Activated CD8-positive, alpha-beta T cell treated with anti-CD3 and anti-CD28 coated beads, Interleukin-2, amount 10 ng/mL, durations not matched to agents 7 days and 5 days (primary cell): ENCODE measurements at places on chromosomes 7 and 10. TPM values are rescaled to one million over a fixed set of nuclear protein-coding genes. Genes with fewer than 3 reads are reported as not detected.
A peak's percentile ranks its signal among the peaks of the same experiment; 100 is the strongest.

GRCh38 chr10:20277820-20278219 lies 461.6 kb downstream of the PLXDC2 start:
- no peak for DNase-seq
- H3K27ac ChIP-seq: no peak overlapping the region
- H3K4me3 ChIP-seq: no peak overlapping the region
- no peaks in the 10 kb centered on the region for H3K27me3 ChIP-seq
- no peaks in the 10 kb centered on the region for H3K36me3 ChIP-seq
- H3K4me1 ChIP-seq: no peaks in the 10 kb centered on the region

DNA sequence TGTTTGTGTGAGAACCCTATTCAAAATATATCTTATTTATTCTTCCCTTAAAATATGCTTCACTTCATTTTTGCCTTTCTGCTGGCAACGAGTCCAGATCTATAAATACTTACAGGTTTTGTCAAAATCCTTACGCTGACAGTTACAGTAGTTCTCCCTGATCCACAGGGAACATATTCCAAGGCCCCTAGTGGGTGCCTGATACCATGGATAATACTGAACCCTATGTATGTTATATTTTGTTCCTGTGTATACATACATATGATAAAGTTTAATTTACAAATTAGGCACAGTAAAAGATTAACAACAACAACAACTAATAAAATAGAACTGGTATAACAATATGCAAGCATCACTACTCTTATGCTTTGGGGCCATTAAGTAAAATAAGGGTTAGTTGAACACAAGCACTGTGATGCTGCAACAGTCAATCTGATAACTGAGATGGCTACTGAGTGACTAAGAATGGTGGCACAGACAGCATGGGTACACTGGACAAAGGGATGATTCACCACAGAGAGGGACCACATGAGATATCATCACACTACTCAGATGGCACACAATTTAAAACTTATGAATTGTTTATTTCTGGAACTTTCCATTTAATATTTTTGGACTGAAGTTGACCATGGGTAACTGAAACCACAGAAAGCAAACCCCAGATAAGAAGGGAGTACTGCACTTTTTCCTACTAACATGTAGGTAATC lies 29.4 kb upstream of the PCGF5 start:
- DNase-seq: no peak
- no peak overlapping the region for H3K27ac ChIP-seq
- H3K4me1 ChIP-seq: peaks cover 36% of the 10 kb centered on the region
- no peak overlapping the region for H3K4me3 ChIP-seq
- H3K27me3 ChIP-seq: no peaks in the 10 kb centered on the region

- no peaks in the 10 kb centered on the region for H3K27me3 ChIP-seq
- H3K27ac ChIP-seq: no peak overlapping the region
- no peak overlapping the region for H3K4me3 ChIP-seq
- no peaks in the 10 kb centered on the region for H3K36me3 ChIP-seq
These were observed 46.2 kb upstream of the ZNF107 start for GRCh38 chr7:64619705-64620104.

GRCh38 chr7:5478568-5479430 lies 55.2 kb upstream of the TNRC18 start:
- no peak overlapping the region for H3K27ac ChIP-seq
- H3K4me3 ChIP-seq: no peak overlapping the region
- DNase-seq: no peak
- H3K4me1 ChIP-seq: peaks cover 15% of the 10 kb centered on the region
- H3K36me3 ChIP-seq: no peaks in the 10 kb centered on the region
- H3K27me3 ChIP-seq: no peaks in the 10 kb centered on the region

- H3K4me1 ChIP-seq: no peaks in the 10 kb centered on the region
- H3K4me3 ChIP-seq: no peak overlapping the region
- DNase-seq: no peak
- no peaks in the 10 kb centered on the region for H3K27me3 ChIP-seq
- no peaks in the 10 kb centered on the region for H3K36me3 ChIP-seq
These were observed 412.5 kb upstream of the SEMA3C start for GRCh38 chr7:81331061-81332018.

Gene GDF2
- total RNA-seq: not detected

Gene HSPA14
- total RNA-seq: 31.4 TPM

- H3K4me3 ChIP-seq: no peak overlapping the region
- peaks cover 8% of the 10 kb centered on the region for H3K27me3 ChIP-seq
- no peak for DNase-seq
- H3K4me1 ChIP-seq: no peaks in the 10 kb centered on the region
- no peaks in the 10 kb centered on the region for H3K36me3 ChIP-seq
These were observed 574 bp downstream of the MYL10 start for GRCh38 chr7:101628522-101628921.

Gene ABCB1
- 2.8 TPM for total RNA-seq

DNA sequence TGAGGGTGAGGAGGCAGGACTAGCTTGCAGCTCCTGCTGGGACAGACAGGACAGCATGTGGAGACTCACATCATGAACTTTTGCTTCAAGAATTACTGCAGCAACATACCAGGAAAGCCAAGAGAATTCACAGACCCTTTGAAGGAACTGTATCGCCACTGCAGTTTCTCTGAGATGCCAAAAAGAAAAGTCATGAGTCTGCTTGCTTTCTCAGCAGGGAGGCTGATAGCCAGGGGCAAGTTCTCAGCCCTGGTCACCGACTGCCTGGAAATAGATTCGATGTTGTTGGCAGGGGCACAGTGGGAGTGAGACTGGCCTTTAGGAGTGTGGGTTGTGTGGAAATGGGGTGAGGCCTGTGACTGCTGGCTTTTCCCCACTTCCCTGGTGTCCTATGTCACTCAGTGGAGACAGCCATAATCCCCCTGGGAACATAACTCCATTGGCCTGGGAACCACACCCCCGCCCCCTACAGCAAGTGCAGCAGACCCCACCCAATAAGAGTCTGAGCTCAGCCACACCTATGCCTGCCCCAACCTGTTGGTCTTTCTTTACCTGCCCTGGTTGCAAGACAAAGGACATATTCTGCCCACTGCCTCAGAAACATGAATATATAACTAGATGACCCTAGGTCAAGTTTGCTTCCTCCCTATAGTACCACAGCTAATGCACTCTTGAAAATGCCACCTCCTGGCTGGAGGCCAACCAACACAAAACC lies 1.6 kb upstream of the SAMD9 start:
- H3K4me1 ChIP-seq: peaks cover 31% of the 10 kb centered on the region
- no peaks in the 10 kb centered on the region for H3K27me3 ChIP-seq
- H3K27ac ChIP-seq: peak overlapping the region; percentile 71

Gene ZNF467
- total RNA-seq: 0.08 TPM

Gene PRSS37
- not detected for total RNA-seq

Gene LARP4B
- 107 TPM for total RNA-seq

- peaks cover 9% of the 10 kb centered on the region for H3K4me1 ChIP-seq
- H3K36me3 ChIP-seq: no peaks in the 10 kb centered on the region
- DNase-seq: no peak
- H3K27ac ChIP-seq: no peak overlapping the region
- no peak overlapping the region for H3K4me3 ChIP-seq
These were observed 411.5 kb downstream of the SFMBT2 start for GRCh38 chr10:6999232-6999925.

DNA sequence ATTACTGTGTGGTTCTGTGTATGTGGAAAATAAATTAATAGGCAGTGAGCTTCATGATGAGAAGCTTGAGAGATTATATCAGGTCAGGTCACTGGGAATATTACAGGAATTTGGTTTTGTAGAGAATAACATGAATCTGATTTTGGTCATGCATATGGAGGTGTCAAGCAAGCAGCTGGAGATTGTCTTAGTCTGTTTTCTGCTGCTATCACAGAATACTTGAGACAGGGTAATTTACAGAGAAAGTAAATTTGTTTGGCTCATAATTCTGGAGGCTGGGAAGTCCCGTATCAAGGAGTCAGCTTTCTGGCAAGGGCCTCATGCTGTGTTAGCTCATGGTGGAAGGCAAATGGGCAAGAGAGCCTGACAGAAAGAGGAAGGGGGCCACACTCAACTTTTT lies 120.7 kb upstream of the FAM3C start:
- H3K36me3 ChIP-seq: peaks cover 3% of the 10 kb centered on the region
- no peak for DNase-seq
- peaks cover 10% of the 10 kb centered on the region for H3K4me1 ChIP-seq
- H3K27ac ChIP-seq: no peak overlapping the region
- no peak overlapping the region for H3K4me3 ChIP-seq

DNA sequence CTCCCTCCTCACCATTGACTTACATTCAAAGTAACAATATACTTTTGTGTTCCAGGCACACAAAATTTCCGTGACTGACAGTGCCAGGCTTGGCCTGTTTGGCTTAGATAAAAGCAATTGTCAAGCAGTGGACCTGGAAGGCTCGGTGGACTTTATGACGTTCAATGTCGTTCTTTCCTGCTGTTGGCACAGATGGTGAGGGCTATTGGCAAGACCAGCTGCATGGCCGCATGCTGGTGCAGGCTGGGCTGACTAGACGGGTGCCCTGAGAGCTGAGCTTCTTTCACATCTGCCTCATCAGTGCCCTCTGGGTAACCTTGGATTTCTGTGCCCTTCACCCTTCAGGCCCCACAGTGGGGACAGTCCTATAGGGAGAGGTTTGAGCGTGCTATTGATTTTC lies 45.2 kb downstream of the WIPF3 start:
- H3K4me3 ChIP-seq: no peak overlapping the region
- H3K4me1 ChIP-seq: no peaks in the 10 kb centered on the region
- H3K27me3 ChIP-seq: peaks cover 13% of the 10 kb centered on the region
- H3K27ac ChIP-seq: no peak overlapping the region

- H3K4me1 ChIP-seq: no peaks in the 10 kb centered on the region
- H3K4me3 ChIP-seq: no peak overlapping the region
- no peak overlapping the region for H3K27ac ChIP-seq
These were observed 175.0 kb downstream of the CFTR start for GRCh38 chr7:117654780-117655179.

GRCh38 chr7:149147072-149147751 lies at the start of gene ZNF398:
Gene ZNF398, plus strand, starts transcription at chr7:149147453. Its CDS starts 290 bp downstream, at chr7:149147743.
- DNase-seq: peak; percentile 77
- peaks cover 26% of the 10 kb centered on the region for H3K4me1 ChIP-seq
- peak within 1 kb of the TSS; percentile 84 for H3K4me3 ChIP-seq
- H3K36me3 ChIP-seq: peaks cover 21% of the 10 kb centered on the region
- H3K27ac ChIP-seq: peak within 1 kb of the TSS; percentile 91
- H3K27me3 ChIP-seq: no peaks in the 10 kb centered on the region

GRCh38 chr10:93999401-93999851 lies 5.7 kb downstream of the PLCE1 start:
- H3K27ac ChIP-seq: no peak overlapping the region
- no peaks in the 10 kb centered on the region for H3K36me3 ChIP-seq
- no peak for DNase-seq
- H3K4me3 ChIP-seq: no peak overlapping the region
- peaks cover 26% of the 10 kb centered on the region for H3K27me3 ChIP-seq
- no peaks in the 10 kb centered on the region for H3K4me1 ChIP-seq

GRCh38 chr10:118046395-118047156 lies at the start of gene RAB11FIP2:
Gene RAB11FIP2, minus strand, starts transcription at chr10:118046941. Its CDS starts 778 bp downstream, at chr10:118046163.
- H3K27ac ChIP-seq: peak within 1 kb of the TSS; percentile 87
- peaks cover 3% of the 10 kb centered on the region for H3K36me3 ChIP-seq
- peak within 1 kb of the TSS; percentile 91 for H3K4me3 ChIP-seq
- peaks cover 12% of the 10 kb centered on the region for H3K27me3 ChIP-seq
- peaks cover 34% of the 10 kb centered on the region for H3K4me1 ChIP-seq

GRCh38 chr7:157898802-157899505 lies 562.1 kb downstream of the DNAJB6 start:
- H3K4me3 ChIP-seq: no peak overlapping the region
- no peak overlapping the region for H3K27ac ChIP-seq
- no peaks in the 10 kb centered on the region for H3K36me3 ChIP-seq
- no peak for DNase-seq
- no peaks in the 10 kb centered on the region for H3K27me3 ChIP-seq
- no peaks in the 10 kb centered on the region for H3K4me1 ChIP-seq

DNA sequence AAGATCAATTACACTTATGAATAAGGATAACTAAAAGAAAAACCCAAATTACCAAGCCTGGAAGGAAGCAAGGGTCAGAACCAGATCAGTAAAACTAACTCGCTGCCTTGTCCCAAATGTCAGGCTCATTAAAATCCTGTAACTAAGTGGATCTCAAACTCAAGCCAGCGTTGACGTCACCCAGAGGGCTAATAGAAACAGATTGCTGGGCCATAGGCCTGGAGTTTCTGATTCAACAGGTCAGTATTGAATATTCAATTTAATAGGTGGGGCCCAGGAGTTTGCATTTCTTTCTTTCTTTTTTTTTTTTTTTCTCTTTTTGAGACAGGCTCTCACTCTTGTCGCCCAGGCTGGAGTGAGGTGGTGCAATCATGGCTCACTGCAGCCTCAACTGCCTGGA lies 397.0 kb downstream of the CALN1 start:
- no peak overlapping the region for H3K27ac ChIP-seq
- no peaks in the 10 kb centered on the region for H3K36me3 ChIP-seq
- no peak overlapping the region for H3K4me3 ChIP-seq
- H3K4me1 ChIP-seq: no peaks in the 10 kb centered on the region
- no peak for DNase-seq
